Mesothelial cell of epicardium (in vitro differentiated cells): ENCODE measurements at places on chromosomes 3 and 15.
A peak's percentile ranks its signal among the peaks of the same experiment; 100 is the strongest.

DNA sequence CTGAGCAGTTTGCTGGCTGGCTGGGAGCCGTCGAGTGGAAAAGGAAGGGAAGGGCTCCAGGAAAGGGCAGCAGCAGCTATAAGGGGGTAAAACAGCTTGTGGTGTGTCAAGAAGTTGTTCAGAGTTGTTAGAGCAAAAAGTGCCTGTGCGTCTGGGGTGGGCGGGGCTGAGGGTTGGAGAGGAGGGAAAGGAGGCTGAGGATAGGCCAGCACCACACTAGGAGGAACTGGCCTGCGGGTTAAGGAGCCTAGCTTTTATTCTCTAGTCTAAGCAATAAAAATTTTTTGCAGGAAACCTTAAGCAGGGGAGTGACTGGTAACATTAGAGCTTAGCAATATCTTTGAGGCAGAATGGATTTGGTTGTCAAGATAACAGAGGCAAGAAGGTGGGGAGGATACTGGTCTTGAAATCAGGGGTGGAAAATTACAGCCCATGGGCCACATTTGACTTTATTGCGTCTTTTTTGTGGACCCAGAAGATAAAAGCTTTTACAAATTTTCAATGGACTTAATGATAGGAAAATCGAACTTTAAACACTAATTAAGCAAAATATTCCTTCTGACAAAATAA, 134.5 kb upstream of the AADACL2 start:
- no peak overlapping the region for H3K4me3 ChIP-seq
- H3K4me1 ChIP-seq = peaks cover 18% of the 10 kb centered on the region
- no peaks in the 10 kb centered on the region for H3K36me3 ChIP-seq
- no peak for DNase-seq
- no peaks in the 10 kb centered on the region for H3K27me3 ChIP-seq
- H3K27ac ChIP-seq = peak overlapping the region; percentile 74

GRCh38 chr3:180324791-180325190, 277.2 kb upstream of the TTC14 start:
- no peak overlapping the region for H3K27ac ChIP-seq
- no peaks in the 10 kb centered on the region for H3K36me3 ChIP-seq

GRCh38 chr15:48730506-48730905, 80.4 kb downstream of the CEP152 start:
- H3K36me3 ChIP-seq = peaks cover 28% of the 10 kb centered on the region
- H3K27ac ChIP-seq = no peak overlapping the region
- H3K4me1 ChIP-seq = no peaks in the 10 kb centered on the region
- no peaks in the 10 kb centered on the region for H3K27me3 ChIP-seq

- no peak for DNase-seq
- peaks cover 4% of the 10 kb centered on the region for H3K36me3 ChIP-seq
- H3K4me3 ChIP-seq = no peak overlapping the region
- H3K27me3 ChIP-seq = no peaks in the 10 kb centered on the region
- H3K4me1 ChIP-seq = no peaks in the 10 kb centered on the region
- no peak overlapping the region for H3K27ac ChIP-seq
These were observed 63.3 kb downstream of the ROBO2 start for GRCh38 chr3:77102951-77103769.

GRCh38 chr15:55802600-55803376, 59.8 kb upstream of the PRTG start:
- H3K4me3 ChIP-seq = no peak overlapping the region
- no peak for DNase-seq
- H3K4me1 ChIP-seq = peaks cover 25% of the 10 kb centered on the region
- no peak overlapping the region for H3K27ac ChIP-seq
- H3K27me3 ChIP-seq = no peaks in the 10 kb centered on the region

- H3K4me3 ChIP-seq = no peak overlapping the region
- DNase-seq = no peak
- H3K27me3 ChIP-seq = no peaks in the 10 kb centered on the region
- H3K36me3 ChIP-seq = peaks cover 2% of the 10 kb centered on the region
These were observed 3.0 kb upstream of the TLNRD1 start for GRCh38 chr15:80997692-80998091.

DNA sequence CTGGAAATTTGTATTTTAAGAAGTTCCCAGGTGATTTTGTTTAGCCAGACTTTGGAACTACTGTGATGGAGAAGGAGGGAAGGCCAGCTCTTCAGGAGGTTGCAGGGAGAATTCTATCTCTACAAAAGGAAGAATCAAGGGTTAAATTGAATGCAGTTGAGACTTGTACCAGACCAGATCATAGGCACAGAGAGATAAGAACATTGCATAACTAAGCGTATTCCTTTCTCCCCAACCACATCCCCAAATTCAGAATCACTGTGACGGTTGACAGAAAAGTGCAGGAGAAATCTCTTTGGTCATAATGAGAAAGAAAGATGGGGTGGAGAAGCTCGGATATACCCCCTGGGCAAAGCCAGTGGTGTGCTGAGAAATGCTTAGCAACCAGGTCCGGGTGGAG, 7.2 kb downstream of the PLD1 start:
- no peak overlapping the region for H3K4me3 ChIP-seq
- no peak for DNase-seq
- H3K36me3 ChIP-seq = no peaks in the 10 kb centered on the region
- no peak overlapping the region for H3K27ac ChIP-seq
- H3K4me1 ChIP-seq = peaks cover 24% of the 10 kb centered on the region

DNA sequence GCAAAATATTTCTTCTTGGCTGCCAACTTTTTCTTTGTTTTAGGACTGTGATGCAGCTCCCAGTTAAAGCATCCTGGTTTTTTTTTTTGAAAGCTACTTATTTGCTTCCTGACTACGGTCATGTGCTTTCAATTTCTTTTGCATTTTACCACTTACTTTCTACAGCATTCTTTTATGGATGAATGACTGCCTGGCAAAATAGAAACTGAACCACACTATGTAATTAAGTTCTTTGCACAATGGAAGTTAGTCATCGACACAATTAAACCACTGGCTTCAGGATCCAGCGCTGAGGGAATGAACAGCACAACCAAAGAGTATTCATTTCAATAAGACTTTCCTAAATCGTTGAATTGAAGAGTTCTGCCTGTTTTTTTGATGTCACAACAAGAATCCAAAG, 82.2 kb upstream of the EPHA3 start:
- H3K27ac ChIP-seq = no peak overlapping the region
- H3K4me1 ChIP-seq = no peaks in the 10 kb centered on the region
- H3K36me3 ChIP-seq = no peaks in the 10 kb centered on the region
- no peak overlapping the region for H3K4me3 ChIP-seq
- H3K27me3 ChIP-seq = no peaks in the 10 kb centered on the region

DNA sequence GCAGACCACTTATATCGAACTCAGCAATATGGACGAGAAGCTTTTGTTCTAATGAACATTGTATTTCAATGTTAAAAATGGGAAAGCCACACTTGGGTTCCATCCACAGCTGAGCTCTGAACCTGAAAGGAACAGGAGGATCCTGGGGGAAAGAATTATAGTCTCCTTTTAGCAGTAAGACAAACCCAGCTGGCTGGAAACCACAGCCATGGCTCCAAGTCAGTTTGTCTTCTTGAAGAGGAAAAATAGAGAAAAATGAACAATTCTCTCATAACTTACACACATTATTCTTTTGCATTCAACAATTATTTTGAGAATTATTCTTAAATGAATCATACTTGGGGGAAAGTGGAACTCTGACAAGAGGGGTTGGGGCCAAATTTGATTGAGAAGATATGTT, 149.2 kb upstream of the VEPH1 start:
- no peak overlapping the region for H3K27ac ChIP-seq
- no peak overlapping the region for H3K4me3 ChIP-seq
- no peak for DNase-seq
- H3K27me3 ChIP-seq = peaks cover 61% of the 10 kb centered on the region
- no peaks in the 10 kb centered on the region for H3K36me3 ChIP-seq

GRCh38 chr3:11734-12133, 184.8 kb upstream of the CHL1 start:
- peak overlapping the region; percentile 94 for H3K27ac ChIP-seq
- peak overlapping the region; percentile 66 for H3K4me3 ChIP-seq
- H3K4me1 ChIP-seq = peaks cover 1% of the 10 kb centered on the region
- H3K27me3 ChIP-seq = peaks cover 12% of the 10 kb centered on the region
- H3K36me3 ChIP-seq = peaks cover 5% of the 10 kb centered on the region
- DNase-seq = no peak

GRCh38 chr15:74392451-74392830, 25.0 kb upstream of the CYP11A1 start:
- H3K4me3 ChIP-seq = no peak overlapping the region
- H3K27ac ChIP-seq = peak overlapping the region; percentile 59
- no peak for DNase-seq
- no peaks in the 10 kb centered on the region for H3K27me3 ChIP-seq

GRCh38 chr3:15220056-15220455, 14.0 kb downstream of the CAPN7 start:
- H3K4me1 ChIP-seq = no peaks in the 10 kb centered on the region
- no peak overlapping the region for H3K4me3 ChIP-seq
- peaks cover 43% of the 10 kb centered on the region for H3K36me3 ChIP-seq
- no peak for DNase-seq

GRCh38 chr15:74889883-74890664, at the start of gene MPI:
Gene MPI, plus strand, starts transcription at chr15:74890042. Its CDS starts 32 bp downstream, at chr15:74890074.
- H3K4me1 ChIP-seq = peaks cover 17% of the 10 kb centered on the region
- H3K27me3 ChIP-seq = no peaks in the 10 kb centered on the region
- peaks cover 16% of the 10 kb centered on the region for H3K36me3 ChIP-seq
- H3K4me3 ChIP-seq = peak within 1 kb of the TSS; percentile 82
